NCI-H524 treated with DMSO at 0.1 percent for 48 hours (cell line): ENCODE measurements at places on chromosomes 11 and 22.

DNA sequence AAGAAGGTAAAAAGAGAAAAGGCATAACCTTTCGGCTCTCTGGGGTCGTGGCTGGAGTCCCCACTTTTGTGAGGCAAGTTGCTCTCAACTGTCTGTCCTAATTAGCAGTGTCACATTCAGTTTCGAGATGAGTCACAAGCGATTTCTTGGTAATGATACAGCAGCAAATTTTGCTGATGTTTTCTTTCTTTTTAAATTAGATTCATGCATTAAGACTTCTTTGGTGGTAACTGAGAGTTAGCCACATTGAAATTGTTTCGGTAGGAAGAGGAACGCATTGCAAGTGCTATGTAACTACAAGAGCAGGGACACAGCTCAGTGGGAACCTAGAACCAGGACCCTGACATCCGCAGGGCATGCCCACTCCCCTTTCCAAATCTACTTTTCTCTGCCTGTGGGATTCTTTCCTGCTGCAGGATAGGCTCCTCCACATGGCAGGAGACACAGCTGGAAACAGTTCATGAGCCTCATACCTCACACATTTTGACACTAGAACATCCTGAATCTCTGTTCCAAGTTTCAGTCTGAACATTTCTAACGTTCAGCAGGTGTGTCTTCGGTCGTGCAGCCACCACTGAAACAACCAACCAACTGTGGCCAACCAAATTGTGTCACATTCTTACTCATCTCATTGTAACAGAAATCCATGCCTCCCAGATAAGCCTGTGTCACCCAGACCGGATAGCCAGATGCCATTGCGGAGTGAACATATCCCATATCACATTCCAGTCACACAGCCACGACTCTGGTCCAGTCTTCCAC is 987.6 kb downstream of the NTM start:
- DNase-seq: no peak

GRCh38 chr11:60457576-60457975 is 1.9 kb downstream of the MS4A1 start:
- DNase-seq: no peak

DNA sequence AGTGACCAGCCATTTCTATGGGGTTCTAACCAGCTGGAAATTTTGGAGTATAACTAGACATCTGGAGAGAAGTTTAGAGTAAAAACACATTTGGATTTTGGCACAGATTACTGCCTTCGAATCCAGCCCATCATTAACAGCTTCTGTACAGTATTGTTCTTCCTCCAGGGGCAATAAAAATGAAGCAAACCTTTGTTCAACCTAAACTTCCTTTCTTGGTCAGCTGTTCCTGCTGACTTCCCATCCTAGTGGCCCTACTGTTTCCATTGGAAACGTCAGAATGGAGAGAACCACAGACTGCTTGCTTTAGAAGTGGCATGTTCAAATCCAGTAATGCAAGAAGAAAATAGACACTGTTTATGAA is 203.7 kb upstream of the MTMR2 start:
- DNase-seq: no peak

DNA sequence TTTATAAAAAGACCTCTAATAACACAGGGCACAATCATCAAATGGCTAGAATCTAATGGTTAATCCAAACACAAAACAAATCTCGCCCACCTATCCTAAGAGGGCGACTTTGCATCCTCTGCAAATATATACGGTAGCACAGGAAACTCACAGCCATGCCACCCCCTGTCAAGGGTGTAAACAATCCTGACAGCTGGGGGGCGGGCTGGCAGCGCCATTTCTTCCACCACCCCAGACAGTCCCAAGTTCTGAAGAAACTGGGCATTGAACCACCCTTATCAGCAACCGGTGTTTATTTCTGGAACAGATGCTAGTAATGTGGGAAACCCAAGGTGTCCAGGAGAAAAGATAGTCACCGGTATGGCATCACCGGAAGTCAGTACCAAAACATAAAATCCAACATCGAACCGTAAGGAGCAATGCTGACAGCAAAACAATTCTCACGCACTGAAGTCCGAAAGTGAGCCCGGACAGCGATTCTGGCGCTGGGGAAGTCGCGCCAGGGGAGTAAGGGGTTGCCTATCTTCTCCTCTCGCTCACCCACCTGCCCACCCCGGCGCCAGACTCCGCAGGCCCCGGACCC is 825 bp downstream of the FBXO3 start:
- DNase-seq: no peak

GRCh38 chr11:85752201-85752889 is 58.6 kb downstream of the SYTL2 start:
- no peak for DNase-seq

- DNase-seq: no peak
These were observed 86.0 kb downstream of the C11orf87 start for GRCh38 chr11:109507836-109508561.

DNA sequence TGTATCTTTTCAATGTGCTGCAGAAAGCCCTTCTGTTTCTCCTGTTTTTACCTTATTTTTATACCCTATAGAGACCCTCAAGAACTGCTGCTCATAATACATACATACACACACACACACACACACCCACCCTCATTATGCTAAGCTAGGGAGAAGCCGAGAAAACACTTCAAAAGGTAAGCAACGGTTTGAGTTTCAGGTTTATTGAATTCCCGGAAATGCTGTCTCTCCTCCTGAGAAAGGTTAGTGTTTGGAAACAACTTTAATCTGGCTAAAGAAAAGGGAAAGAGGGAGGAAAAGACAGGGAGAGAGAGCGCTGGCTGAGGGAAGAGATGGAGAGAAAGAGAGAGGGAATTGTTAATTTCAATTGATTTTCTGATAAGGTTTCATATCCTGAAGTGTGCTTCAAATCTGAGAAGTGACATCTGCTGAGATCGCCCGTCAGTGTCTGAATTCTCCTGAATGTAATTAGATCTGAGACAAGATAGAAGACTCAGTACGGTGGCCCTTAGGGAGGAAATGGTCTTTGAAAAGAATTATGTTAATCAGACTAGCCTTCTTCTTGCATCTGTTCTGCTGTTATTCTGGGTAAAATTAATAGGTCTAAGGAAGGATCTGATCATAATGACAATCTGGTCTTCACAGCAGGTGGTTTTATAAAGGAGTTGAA is 169.1 kb downstream of the NXPE2 start:
- DNase-seq: peak; percentile 99

DNA sequence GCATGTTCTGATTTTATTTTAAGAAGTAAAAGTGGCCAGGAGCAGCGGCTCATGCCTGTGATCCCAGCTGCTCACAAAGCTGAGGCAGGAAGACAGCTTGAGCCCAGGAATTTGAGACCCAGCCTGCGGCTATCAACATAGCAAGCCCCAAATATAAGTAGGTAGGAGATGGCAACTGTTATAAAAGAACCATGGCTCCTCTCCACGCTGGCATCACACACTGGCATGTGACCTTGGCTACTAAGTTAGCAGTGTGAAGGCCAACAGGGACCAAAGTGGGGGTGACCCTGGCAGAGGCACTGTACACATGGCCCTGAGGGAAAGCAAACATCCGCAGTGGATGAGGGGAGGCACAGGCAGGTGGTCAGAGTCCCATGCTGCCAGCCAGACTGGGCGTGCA is 33.0 kb downstream of the TPST2 start:
- DNase-seq: no peak
